H54 (cell line): ENCODE measurements at places on chromosomes 6 and 20.
A peak's percentile ranks its signal among the peaks of the same experiment; 100 is the strongest.

DNA sequence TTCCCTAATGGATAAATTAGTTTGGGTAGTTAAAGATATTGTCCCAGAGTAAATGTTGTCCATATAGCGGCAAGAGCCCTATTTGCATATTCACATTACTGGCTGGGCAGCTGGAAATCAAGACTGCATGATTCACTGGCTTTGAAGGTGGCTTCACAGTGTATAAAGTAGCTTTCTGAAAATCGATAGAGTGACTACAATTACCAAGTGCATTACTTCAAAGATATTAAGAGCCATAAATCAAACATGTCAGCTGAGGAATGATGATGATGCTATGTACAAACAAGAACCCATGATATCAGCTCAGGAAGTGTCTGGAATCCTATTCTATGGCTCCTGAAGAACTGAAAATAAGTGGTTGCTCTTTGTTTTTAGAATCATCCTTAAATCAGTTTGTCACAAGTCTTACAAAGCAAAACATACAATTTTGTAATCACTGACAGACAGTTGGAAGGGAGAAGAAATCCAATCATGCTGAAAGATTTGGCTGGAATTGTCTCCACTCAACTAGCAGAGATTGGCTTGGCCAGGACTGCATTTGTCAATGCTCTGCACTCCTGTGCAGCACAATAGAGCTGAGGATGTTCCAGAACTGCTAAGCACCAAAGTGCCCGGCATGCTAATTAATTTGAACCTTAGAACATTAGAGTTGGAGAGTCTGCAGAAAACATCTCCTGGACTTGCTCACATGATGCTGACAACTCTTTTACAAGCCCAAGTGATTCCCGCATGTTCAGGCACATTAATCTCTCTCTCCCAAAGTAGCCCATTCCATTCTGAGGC lies 77.9 kb upstream of the B3GAT2 start:
- no peak for DNase-seq

GRCh38 chr6:20805021-20805420 lies 270.8 kb downstream of the CDKAL1 start:
- DNase-seq, result no peak

DNA sequence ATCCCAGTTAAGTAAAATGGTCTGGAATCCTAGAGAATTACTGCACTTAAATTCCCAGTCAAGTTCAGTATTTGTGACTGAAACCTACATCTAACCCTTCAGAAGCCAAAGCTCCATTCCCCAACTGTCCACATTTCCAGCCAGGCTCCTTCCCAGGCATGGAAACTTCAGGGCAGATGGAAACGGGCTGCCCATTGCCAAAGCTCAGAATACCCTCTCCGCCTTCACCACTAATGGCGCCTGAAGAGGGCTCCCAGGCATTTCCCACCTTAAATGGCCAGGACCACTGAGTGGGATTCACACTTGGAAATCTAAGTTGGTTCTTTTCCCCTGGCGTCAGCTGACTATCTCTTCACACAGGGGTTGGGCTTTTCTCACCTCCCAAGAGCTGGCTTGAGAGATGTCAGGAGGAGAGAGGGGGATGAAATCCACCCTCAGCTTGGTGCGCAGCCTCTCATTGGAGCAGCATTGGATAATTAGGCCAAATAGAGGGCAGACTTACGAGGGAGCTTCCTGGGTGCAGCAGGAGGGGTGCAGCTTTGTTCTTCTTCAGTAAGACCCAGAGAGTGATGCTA lies 82.9 kb downstream of the ANKRD60 start:
- DNase-seq, result no peak

DNA sequence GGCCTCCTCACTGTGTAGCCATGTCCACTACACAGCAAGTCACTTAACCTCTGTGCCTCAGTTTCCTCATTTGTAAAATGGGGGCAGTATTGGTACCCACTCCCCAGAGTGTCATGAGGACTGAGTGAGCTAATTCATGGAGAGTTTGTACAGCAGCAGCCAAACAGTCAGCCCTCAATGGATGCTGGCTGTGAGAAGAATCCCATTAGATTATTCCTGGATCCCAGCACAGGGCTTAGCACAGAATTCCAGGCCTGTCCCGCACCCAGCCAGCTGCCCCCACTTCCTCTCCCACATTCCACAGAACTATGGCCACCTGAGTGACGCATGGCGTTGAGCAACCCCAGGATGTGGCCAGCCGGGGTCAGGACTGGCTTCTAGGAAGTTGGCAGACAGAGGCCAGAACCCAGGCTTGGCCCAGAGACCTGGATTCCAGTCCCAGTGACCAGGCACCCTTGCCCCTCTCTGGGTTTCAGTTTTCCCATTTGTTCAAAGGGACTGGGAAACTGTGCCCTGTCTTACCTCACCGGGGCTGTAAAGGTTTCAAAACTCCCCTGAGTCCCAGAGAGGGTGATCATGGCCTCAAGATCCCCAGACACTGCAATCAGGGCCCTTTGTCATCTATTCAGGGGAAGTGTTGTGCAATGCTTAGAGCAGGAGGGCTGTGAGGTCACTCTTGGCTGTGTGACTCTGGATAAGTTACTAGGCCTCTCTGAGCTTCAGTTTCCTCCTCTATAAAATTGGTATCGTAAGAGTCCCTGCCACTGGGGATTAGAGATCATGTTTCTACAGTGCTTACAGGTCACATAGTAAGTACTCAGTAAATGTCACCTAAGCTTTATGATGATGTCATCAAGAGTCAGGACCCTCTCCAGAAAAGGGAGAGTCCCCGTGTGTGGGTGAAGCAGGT lies 3.0 kb upstream of the TGM2 start:
- peak; percentile 77 for DNase-seq

DNA sequence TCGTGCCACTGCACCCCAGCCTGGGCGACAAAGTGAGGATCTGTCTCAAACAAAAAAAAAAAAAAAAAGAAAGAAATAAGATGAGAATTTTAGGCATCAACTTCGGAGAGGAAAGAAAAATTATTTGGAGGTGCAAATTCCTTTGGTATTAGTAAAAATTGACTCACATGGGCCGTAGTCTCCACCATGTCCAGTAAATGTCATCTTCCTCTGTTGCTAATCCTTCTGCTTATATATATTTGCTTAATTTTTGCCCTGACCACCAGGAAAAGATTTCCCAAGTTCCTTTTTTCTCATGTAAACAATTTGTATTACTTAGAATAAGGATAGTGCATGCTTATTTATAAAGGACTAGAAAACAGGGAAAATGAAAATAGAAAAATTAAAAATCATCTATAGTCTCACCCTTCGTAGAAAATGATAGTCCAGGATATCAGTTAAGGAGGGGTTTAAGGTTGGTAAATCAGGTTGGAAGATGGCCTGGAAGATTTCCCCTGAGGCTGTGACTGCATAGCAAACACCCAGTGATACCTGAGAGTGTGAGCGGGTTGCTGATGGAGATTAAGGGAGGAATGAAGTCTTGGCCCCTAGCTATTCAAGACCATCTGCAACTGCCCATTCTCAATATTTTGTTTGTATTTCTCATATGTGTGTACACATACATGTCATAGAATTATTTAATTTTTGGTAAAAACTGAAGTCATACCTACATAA lies 240.8 kb downstream of the ZNF217 start:
- no peak for DNase-seq
